ENCODE measurements at places on chromosomes 4 and X. TPM values are rescaled to one million over a fixed set of nuclear protein-coding genes. Genes with fewer than 3 reads are reported as not detected.
A peak's percentile ranks its signal among the peaks of the same experiment; 100 is the strongest.

DNA sequence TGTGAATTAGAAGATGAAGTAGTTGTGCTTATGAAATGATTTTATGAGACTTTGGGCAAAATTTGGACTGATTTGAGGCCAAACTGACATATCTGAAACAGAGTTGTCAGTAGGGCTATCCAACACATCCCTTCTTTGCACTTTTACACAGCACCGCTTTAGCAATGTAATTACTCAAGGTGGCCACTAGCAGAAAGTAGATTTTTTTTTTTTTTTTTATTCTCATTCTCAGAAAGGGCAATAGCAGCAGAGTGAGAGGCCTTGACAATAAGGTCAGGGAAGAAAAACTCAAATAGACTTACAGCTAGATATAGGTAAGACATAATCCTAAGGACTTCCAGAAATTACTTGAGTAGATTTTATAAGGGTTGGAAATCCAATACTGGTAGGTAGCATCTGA is 414.3 kb downstream of the NAP1L3 start:
- DNase-seq: no peak

DNA sequence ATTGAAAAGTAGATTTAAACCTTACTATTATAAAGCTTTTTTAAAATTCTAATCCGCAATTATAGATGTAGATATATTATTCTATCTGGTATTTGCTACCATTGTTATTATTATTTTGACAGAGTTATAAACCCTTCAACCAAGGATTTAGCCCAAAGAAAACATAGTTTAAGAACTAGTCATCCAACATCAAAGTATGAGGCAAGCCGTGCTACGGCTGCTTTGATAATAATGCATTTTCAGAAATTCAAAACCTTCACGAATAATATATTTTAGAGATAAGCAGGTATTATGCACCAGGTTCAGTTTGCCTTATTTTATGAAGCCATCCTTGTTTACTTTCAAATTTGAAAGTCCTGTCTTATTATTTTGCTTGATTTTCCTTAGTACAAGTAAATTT is 1501.7 kb downstream of the RAPGEF2 start:
- DNase-seq: no peak

DNA sequence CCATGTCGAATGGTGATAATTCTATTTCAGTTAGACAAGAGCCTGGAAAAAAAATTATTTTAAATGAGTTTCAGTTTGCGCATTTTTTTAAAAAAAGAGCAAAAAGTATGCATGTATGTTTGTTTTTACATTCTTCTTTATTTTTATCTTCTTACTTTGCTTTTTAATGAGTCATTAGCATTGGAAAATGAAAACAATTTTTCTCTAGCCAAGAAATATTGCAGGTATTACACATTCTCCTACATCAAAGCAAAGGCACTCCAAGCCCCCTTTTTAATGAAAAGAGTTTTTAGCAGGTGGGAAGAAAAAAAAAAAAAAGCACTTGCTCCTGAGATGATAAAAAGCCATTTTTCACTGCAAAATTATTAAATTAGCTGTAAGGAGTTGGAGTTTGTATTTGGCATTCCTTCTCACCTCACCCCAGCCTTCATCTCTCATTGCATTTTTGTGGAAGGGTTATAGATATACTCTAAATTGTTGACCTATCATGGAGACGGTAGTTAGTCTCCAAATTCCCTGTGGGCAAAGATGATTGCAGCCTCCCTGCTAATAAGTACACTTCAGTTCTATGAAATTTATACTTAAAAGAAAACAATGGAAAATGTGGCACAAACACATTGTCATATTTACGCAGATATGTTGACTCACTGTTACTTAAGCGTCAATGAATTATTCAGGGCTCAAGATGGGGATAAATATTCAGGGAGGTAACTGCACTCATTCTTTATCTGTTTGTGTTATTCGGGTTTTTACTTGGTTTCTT is 43.8 kb downstream of the PALLD start:
- no peak for DNase-seq

- DNase-seq: no peak
Observed at GRCh38 chrX:30589146-30589888, 11.8 kb upstream of the TASL start.

GRCh38 chr4:186820391-186820891 is 96.8 kb upstream of the FAT1 start:
- DNase-seq: no peak

- DNase-seq: no peak
Observed at GRCh38 chr4:82694046-82694445, 104.5 kb downstream of the SCD5 start.

DNA sequence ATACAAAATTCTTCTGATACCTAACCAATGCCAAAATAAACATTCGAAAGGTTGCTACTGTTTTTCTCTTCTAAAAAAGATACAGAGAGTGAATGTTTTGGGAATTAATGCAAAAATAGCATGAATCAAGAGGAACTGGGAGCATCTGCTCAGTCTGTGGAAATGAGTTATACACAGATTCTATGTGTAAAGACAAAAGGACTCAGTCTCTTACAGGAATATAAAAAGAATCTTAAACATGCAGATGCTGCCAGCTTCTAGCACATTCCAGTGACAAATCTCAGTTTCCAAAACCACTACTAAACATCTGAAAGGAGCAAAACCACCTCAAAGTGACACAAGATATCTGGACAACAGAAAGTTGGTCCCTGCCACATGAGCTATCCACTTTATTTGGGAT is 55.0 kb downstream of the PAPSS1 start:
- DNase-seq: no peak

DNA sequence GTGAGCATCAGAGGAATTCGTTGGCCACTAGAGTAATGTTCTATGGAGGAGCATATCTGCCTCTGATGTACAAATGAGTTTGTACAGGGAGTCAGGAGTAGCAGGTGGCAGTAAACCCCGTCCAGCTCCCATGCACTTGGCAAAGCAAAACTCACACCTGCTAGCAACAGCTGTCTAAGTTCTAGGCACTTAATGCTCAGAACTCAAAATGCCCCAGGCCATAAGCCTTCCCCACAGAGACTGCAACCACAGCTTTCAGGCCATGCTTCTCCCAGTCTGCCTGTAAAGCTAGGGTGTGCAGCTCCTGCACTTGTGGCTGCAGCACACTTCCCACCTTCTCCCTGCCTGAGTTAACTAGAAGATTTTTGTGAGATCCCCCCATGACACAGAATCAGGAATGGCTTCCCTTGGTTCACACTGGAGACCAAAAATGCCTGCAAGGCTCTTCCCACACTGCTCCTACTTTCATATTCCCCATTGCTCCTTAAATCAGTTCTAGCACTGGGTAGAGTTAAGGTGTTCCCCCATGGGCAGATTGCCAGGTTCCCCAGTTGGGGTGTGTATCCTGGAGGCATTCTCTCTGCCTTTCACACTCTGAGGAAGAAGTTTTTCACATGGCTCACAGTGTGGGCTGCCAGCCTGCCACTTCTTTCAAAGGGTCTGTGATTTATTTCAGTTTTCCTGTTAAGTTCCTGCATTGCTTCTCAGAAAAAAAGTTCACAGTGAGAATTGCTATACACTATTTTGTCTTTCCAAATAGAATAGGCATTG is 189.9 kb downstream of the STPG2 start:
- no peak for DNase-seq

DNA sequence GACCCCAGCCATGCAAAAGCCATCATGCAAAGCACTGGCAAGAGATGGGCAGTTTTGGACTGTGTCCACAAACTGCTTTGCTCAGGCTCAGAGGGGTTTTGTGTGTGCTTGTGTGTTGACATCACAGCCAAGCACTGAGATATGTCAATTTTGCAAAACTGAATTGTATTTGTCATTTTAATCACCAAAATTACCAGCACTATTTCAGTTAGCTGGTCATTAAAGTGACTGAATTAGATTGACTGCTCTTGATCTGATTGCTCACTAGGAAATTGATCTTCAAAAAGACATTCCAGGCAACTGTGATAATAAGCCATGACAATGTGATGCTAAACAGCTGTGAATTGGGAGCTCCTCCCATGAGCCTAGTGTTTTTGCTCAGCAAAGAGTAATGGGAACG is 337.3 kb upstream of the GNPDA2 start:
- DNase-seq: no peak

- DNase-seq: no peak
Observed at GRCh38 chr4:78885598-78885997, 53.6 kb downstream of the PAQR3 start.

GRCh38 chr4:2958446-2958845 is 4.8 kb downstream of the NOP14 start:
- no peak for DNase-seq

- DNase-seq: no peak
Observed at GRCh38 chrX:19798423-19798822, 89.0 kb downstream of the SH3KBP1 start.

DNA sequence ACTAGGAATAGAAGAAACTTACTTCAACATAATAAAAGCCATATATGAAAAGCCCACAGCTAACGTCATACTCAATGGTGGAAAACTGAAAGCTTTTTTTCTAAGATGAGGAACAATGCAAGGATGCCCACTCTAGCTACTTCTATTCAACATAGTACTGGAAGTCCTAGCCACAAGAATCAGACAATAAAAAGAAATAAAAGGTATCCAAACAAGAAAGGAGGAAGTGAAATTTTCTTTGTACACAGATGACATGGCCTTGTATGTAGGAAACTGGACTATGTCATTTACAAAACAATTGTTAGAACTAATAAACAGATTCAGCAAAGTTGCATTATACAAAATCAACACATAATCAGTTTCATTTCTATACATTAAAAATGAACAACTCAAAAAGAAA is 25.5 kb upstream of the NXT2 start:
- no peak for DNase-seq

GRCh38 chr4:102473476-102473875 is 27.7 kb upstream of the NFKB1 start:
- no peak for DNase-seq

DNA sequence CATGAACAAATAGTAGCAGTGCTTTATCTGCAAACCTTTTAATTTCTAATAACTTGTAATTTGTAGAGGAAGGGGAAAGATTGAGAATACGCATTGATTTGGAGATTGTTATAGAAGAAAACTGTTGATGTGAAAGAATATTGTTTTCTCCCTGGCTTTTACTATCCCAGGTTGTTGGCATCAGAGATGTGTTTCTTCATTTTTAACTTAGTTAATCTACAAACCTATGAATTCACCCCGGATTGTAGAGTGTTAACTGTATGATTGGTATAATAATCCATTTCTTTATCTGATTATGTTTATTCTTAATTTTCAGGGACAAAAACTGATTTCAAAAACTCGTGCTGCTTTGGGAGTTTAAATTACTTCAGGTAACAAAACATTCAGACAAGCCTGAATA is 18.9 kb downstream of the AFP start:
- no peak for DNase-seq

DNA sequence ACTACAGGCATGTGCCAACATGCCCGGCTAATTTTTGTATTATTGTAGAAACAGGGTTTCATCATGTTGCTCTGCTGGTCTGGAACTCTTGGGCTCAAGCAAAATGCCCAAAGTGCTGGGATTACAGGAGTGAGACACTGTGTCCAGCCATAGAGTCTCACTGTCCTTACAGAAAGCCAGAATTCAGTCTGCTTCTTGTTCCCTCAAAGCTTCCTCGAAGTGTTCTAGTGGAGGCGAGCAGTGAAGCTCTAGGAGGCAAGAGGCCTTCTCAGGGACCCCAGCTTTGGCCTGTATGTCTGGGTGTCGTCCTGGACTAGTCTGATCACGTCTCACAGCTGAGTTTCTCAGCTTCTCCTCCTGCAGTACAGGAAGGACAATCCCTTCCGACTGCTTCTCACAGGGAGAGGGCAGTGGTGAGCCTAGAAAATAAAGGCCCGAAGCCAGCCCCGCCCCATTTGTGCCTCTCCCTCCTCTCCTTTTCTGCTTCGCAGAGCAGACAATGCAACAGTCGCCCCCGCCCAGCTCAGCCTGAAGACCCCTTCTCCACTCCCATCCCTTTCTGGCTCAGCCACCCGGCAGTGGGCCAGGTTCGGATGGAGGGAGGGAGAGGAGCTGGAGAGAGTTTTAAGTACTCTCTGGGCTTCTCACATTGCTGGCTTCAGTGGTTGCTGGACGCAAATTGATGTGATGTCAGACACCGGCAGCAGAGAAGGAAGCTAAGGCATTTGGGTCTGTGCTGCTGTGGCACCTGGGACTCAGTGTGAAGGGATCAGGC is 11.1 kb upstream of the FAM3A start:
- peak; percentile 64 for DNase-seq

GRCh38 chr4:128517739-128518510 is 230.3 kb upstream of the PGRMC2 start:
- peak; percentile 39 for DNase-seq

The HERC6 gene
- 3.8 TPM for total RNA-seq

The TGIF2LX gene
- not detected for total RNA-seq

The DOK7 gene
- 0.23 TPM for total RNA-seq

The NKX3-2 gene
- total RNA-seq: not detected

The CENPI gene
- 17.4 TPM for total RNA-seq

The RBMX2 gene
- total RNA-seq: 5.5 TPM

The ERVMER34-1 gene
- 0.08 TPM for total RNA-seq

The CDKL2 gene
- 0.14 TPM for total RNA-seq

The RCHY1 gene
- total RNA-seq: 24.8 TPM

The GABRG1 gene
- total RNA-seq: 0.05 TPM

The PCYT1B gene
- under 0.01 TPM for total RNA-seq

The OTUD6A gene
- total RNA-seq: not detected

The TSPAN7 gene
- 15.3 TPM for total RNA-seq

The LONRF3 gene
- 6.7 TPM for total RNA-seq

The NPY1R gene
- total RNA-seq: 2.4 TPM

The VCX2 gene
- total RNA-seq: not detected

The SLC10A4 gene
- 1.8 TPM for total RNA-seq

The ADH1B gene
- total RNA-seq: 1,460 TPM

The SCOC gene
- total RNA-seq: 22.4 TPM

The APELA gene
- 1.6 TPM for total RNA-seq

All from liver (tissue), 10 donors.